ENCODE measurements at places on chromosomes 1 and 21.

DNA sequence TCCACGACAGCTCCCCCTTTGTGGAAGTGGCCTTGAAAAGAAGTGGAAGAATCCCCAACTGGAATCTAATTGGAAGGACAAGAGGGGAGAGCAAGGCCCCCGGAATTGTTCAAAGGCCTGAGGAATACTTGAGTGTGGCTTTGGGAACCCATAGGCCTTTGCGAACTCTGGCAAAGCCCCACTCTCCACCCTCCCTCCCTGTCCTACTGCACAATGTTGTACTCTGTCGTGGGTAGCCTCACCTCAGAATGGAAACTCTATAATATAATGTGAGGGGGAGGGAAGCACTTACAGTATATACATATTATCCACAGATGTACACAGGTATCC, 28.5 kb downstream of the PLPP3 start:
- no peak for DNase-seq

DNA sequence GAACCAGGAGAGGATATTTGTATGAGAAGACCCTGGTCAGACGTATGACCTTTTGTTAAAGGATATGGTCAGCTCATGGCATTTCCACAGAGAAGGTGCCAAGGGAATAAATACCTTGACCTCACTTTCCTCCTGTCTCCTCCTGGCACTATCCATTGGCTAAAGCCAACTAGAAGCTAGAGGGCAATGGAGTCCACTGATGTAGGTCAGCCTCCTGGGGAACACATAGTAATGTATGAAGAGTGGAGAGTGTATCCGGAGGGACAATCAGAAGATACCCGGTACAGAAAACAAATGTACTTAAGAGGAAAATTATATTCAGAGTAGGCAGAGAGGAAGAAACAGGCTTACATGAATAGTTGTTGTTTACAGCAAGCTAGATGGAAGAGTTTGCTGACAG, 698 bp upstream of the NTMT2 start:
- no peak for DNase-seq

- DNase-seq = no peak
Measured at GRCh38 chr1:4468386-4468785, 186.0 kb upstream of the AJAP1 start.

DNA sequence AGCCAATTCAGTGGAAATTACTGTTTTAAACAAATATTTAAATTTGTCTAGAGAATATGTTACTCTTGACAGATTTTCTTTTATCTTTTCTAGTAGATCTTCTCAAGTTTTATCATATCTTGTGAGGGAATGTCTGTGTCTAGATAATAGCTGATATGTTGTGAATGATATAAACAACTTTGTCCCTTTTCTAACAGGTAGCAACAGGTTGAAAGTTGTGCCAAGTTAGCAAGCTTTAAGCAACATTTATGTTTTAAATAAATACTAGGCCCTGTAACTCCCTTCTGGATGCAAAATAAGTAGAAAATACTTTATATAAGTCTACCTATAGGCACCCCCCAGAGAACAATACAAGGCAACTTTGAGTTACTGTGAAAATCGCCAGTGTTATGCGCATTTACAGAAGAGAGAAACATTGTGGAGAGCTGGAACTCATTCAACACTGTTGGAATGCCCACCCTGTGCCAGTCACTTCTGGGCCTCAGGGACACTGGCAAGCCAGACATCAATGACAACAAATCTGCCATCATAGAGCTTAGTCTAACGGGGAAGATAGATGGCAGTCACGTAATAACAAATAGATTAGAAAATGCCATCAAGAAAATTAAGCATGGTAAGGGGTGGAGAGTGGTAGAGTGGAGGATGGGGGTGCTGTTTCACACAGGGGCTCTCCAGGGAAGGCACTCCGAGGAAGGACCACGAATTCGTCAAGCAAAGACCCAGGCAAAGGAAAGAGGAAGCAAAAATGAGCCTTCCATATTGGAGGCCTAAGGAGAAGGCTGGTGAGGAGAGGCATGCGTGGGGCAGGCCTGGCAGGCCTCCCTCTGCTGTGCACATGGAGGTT, 4.4 kb downstream of the MAP3K21 start:
- no peak for DNase-seq

GRCh38 chr1:210233216-210233494, 559 bp downstream of the SERTAD4 start:
- no peak for DNase-seq

GRCh38 chr1:43704838-43705237, 2.5 kb upstream of the ST3GAL3 start:
- DNase-seq = no peak

- DNase-seq = no peak
Measured at GRCh38 chr1:209549443-209550205, 33.9 kb upstream of the CAMK1G start.

DNA sequence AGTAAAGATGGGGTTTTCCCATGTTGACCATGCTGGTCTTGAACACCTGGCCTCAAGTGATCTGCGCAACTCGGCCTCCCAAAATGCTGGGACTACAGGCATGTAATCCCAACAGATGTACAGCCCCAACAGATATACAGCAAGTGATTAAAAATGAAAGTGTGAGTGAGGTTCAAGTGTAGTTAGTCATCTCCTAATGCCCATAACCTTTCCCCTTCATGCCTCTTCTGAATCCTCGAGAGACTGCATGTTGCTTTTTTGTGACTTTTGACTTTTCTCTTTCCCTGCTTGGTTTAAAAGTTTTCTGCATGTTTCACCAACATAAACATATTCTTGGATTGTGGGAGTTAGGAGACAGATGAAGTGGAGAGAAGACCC, 31.2 kb downstream of the KCNK2 start:
- DNase-seq = no peak

GRCh38 chr1:230825761-230826160, 42.6 kb downstream of the C1orf198 start:
- DNase-seq = no peak

GRCh38 chr1:46527474-46528296, 23.8 kb downstream of the KNCN start:
- peak; percentile 53 for DNase-seq

GRCh38 chr1:222018041-222018440, 276.2 kb upstream of the DUSP10 start:
- DNase-seq = no peak

- no peak for DNase-seq
Measured at GRCh38 chr1:51247499-51247898, 11.4 kb downstream of the RNF11 start.

- no peak for DNase-seq
Measured at GRCh38 chr1:20198918-20199317, 12.6 kb upstream of the PLA2G2C start.

DNA sequence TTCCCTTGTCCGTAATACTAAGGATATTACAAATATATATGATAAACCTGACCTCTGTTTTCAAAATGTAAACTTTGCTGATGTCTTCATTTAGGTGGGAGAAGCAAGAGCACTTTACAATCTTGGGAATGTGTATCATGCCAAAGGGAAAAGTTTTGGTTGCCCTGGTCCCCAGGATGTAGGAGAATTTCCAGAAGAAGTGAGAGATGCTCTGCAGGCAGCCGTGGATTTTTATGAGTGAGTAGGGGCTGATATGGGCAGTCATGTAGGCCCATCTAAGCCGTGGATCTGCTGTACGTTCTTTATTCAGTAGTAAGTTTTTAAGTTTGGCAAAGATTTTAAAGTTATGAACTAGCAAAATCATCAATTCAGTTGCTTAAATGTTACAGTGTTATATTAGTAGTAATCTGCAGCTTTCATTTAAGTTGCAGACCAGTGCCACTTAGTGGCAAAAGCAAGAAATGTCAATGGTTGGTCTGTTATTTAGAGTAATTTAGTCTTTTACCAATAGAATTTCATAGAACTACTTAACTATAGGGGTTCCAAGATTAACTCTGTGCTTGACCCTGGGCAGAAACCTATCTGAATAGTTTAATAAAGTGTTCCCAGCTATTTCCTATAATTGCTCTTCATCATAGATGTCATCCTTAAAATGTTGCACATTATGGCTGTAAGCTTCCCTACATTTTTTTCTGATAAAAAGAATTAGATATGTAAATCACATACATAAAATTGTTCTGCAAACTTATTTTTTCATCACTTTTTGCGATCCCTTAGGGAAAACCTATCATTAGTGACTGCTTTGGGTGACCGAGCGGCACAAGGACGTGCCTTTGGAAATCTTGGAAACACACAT, 21.3 kb downstream of the GPSM2 start:
- no peak for DNase-seq

- no peak for DNase-seq
Measured at GRCh38 chr1:91015794-91016550, 5.9 kb downstream of the ZNF644 start.

GRCh38 chr1:153565529-153566374, at the start of gene S100A2:
S100A2 (minus strand) TSS chr1:153565844; CDS start chr1:153563877, 1,967 bp downstream.
- DNase-seq = no peak

DNA sequence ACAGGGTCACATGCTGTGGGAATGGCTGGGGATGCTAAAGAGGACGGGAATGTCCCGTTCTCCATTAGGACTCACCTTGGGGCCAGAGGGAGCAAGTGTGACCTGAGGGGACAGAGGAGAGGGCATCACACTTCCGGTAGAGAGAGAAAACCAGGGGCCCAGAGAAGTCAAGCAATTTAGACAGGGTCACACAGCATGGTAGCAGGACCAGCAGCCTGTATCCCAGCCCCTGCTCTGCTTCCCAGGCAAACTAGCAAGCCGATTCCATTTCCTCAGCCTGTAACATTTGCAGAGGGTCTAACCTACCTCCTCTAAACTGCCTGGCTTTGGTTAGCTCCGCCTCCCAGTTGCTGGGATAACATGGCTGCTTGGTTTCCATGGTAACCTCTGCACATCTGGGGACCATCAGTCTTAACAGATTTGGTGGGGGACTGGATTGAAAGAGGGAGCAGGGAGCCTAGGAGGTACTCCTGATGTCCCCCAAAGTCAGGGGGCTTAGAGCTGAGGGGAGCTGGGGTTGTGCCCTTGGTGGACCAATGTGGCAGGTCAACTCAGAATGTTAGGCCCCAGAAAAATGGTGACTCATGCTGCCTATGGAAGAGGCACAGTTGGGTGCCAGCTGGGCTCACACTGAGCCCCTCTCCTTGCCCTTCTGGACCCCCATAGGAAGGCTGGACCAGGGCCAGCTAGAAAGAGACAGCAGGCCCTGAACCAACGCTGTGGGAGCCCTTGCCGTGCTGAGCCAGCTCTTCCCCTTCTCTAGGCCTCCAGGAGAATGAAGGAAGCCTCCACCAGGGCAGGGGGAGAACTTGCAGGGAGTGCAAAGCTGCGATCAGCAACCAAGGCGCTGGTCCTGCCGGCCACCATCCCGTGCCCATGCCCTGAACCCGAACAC, 9.5 kb downstream of the COL16A1 start:
- DNase-seq = no peak

- no peak for DNase-seq
Measured at GRCh38 chr21:38352536-38353219, 95.9 kb downstream of the KCNJ15 start.

DNA sequence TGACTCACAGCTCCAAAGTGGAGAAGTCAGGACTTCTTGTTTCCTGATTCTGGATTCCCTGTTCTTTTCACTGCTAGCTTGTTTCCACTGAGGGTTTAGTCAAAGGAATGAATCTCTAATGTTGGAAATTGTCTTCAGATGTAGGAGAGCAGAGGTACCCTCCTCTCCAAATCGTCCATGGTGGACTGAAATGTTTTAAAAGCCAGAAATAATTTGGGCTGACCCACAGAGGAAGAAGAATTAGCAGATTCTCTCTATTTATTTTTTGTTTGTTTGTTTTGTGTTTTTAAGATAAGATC, 30.4 kb downstream of the GPA33 start:
- DNase-seq = no peak

DNA sequence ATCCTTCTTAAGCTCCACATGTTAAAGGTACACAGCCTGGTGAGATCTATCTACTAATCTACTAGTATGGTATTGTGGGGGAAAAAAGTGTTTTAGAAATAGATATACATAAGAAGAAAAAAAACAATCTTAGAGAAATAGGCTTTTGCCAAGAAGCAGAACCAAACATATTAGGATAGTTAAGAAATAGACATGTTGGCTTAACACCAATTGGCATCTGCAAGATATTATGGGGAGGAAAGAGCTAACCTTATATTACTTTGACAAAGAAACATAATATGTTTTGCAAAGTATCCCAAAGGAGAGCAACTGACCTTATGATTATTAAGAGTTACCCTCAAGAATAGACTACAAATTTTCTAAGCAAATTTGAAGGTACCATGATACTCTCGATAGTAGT, 202.9 kb downstream of the BRINP3 start:
- DNase-seq = no peak

DNA sequence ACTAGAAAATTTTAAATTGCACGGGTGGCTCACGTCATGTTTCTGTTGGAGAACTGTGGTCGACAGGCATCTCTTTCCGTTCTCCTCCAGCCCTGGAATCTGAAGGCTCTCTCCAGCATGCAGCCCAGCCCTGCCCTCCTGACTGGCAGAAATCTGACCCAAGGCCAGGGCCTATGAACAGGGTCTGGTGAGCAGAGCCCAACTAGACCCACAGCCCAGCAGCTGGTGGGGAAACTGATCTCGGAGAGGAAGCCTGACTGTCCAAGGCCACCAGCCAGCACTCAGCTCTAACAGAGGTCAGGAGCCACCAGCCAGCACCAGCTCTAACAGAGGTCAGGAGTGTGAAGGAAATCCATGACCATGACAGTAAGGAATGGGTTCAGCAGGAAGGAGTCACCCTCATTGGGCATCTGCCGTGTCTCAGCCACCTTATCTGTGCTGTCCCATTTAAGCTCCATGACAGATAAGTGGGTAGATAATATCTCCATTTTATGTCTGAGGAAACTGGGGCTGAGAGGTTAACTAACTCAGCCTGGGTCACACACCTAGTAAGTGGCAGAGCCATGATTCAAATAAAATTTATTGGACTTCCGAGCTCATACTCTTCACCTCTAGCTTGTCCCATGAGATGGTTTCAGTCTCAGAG, 20.2 kb upstream of the PKP1 start:
- no peak for DNase-seq

DNA sequence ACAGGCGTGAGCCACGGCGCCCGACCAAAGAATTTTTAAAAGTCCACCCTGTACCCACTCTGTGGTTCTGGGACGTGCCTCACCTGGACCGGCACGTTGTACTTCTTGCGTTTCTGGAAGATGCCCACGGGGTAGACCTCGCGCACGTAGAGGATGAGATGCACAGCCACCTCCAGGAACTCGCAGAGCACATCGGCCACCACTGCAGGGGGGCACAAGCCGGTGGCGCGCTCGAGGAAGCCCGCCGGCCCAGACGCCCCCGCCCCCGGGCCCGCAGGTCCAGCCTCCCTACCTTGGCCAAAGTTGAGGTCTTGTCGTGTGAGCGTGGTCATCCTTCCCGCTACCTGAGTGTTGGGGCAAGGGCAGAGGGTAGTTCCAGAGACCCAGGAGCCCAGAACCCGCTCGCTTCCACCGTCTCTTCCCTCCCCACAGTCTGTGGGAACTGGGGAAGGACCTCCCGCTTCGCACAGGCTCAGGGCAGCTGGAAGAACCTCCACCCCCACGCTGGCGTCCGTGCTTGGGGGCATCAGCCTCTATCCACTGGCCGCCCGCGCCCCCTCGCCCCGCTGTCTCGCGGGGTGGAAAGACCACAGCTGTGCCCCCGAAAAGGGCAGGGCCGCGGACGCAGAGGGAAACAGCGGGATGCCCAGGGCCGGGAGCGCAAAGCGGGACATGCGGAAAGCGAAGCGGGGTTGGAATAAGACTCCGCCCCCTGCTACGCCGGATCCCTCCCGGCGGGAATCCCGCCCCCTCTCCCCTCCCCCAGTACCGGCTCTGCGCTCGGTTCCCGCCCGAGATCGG, 478 bp downstream of the MAD2L2 start:
- no peak for DNase-seq

GRCh38 chr1:234730770-234731568, 121.0 kb upstream of the IRF2BP2 start:
- DNase-seq = no peak
